AG08395 (cell line): ENCODE measurements at places on chromosomes 4 and X.

DNA sequence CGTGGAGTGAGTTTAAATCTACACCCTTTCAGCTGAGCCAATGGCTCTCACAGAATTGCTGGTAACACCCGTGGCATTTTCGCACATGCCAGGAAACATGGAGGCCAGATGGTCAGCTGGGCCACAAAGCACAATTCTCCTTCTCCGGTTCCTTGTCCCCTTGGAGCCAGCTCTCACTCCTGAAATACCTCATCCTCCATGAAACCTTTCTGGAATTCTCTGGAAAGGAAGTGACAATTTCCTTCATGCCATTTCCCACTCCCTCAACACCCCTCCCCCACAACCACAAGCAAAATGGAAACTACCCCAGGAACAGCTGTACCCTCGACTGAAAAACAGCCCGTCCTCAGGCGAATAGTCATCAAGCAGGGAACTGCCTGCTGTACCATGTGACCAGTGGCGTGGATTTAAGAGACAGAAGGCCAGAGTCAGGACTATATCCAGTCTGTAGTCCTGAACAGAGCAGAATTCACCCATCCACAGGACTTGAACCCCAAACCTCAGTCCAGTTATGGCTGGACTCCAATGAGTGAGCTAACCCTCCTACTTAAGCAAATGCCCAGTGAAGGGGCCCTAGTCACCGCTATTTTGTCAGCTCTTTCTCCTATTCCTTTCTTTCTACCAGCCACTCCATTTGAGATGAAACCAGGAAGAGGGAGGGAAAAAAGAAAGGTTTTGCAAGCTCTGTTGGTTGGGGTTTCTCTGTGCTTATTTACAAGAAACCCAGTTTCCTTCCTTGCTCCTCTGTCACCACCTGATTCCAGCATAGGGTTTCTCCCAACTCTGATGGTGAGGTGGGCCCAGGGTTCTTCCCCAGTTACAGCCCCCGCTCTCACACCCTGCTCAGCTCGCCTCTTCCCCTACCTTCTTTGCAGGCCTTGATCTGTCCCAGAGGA, 24.5 kb downstream of the ELF4 start:
- no peak for DNase-seq

GRCh38 chrX:107699616-107700015, 71.3 kb downstream of the PRPS1 start:
- DNase-seq, result no peak

- no peak for DNase-seq
These were observed 101.3 kb upstream of the MAGEB10 start for GRCh38 chrX:27706526-27706925.

- no peak for DNase-seq
These were observed 112.0 kb upstream of the NDP start for GRCh38 chrX:44085209-44085608.

GRCh38 chr4:138222046-138222445, 20.1 kb downstream of the SLC7A11 start:
- peak; percentile 72 for DNase-seq

DNA sequence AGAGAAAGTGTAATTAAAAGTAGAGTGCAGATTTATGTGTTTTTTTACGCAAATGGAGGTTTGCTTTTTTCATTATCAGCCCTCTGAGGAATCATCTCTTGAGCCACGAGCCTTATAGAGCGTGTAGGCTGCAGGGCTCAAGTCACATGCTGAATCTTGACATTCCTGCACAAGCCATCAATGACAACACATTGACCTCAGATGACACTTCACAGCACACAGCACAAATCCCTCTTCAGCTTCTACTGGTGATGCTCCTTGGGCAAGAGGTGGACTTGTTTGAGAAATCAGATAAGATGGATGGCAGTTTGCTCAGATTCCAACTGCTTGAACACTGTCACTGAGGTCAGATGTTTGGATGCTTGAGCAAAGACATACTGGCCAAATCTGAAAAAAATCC, 250.6 kb downstream of the SNCA start:
- no peak for DNase-seq

- no peak for DNase-seq
These were observed 251.1 kb upstream of the HTR2C start for GRCh38 chrX:114332766-114333165.
